ENCODE measurements at places on chromosomes 12 and 14.

DNA sequence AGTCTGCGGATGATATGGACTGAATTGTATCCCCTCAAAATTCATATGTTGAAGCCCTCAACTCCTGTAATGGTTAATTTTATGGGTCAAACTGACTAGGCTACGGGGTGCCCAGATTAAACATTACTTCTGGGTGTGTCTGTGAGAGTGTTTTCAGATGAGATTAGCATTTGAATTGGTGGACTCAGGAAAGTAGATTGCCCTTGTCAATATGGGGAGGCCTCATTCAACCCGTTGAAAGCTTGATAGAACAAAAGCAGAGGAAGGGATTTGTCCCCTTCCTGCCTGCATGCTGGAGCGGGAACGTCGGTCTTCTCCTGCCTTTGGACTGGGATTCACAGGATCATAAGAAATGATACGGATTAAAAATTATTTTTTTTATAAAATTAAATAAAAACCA lies 84.5 kb downstream of the BBS10 start:
- DNase-seq, result no peak

- DNase-seq, result no peak
These were observed 18.1 kb upstream of the KSR2 start for GRCh38 chr12:117986705-117987469.

DNA sequence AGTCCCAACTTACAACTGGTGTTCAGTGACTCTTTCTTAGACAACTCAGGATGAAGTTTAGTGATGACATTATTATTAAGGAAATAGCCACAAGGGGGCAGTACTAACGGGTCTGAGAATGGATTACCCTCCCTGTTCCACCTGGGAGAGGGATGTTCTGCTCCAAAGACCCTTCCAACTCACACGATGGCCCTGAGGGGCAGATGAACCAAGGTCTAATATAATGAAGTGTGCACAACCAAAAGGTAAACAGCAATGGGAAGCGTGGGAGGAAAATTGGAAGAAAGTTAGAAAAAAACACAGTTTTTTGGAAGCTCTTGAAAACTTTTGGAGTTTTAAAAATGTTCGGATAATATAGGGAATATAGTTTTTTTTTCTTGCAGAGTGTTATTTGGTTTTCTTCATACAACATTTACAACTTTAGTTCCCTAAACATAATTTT lies 24.0 kb downstream of the FGF6 start:
- DNase-seq, result no peak

- DNase-seq, result no peak
These were observed 30.5 kb downstream of the ANAPC7 start for GRCh38 chr12:110373025-110373424.

GRCh38 chr12:64006211-64006825 lies 161.8 kb downstream of the SRGAP1 start:
- DNase-seq, result no peak

DNA sequence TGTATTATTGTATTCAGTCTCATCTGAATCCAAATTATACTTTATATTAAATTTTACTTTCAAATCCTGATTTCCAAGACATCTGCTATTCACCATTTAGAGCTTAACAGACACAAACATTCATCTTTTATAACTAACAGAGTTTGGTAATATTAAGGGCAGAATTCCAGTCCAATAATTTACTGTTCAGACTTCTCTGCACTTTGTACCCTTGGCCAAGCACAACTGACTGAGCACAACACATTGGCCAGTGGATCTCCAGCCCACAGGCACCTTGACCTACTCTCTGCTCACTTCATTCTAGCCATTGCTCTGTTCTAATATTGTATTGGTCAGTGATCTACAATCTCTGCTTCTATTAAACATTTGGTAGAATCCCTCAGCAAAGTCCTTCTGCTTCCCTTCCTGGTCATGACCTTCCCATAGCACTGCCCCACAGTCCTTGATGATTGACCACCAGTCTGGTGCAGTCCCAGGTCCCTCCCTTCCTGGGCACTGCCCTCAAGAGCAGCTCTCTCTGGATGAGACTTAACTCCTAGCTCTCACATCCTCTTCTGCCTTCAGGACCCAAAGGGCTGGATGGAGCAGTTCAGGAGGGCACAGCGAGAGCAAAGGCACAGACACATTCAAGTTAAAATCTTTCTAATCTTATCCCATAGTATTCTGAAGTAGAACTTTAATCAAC lies 97.7 kb upstream of the OVCH1 start:
- DNase-seq, result no peak

- DNase-seq, result no peak
These were observed 157.6 kb downstream of the PRKCH start for GRCh38 chr14:61478971-61479473.

DNA sequence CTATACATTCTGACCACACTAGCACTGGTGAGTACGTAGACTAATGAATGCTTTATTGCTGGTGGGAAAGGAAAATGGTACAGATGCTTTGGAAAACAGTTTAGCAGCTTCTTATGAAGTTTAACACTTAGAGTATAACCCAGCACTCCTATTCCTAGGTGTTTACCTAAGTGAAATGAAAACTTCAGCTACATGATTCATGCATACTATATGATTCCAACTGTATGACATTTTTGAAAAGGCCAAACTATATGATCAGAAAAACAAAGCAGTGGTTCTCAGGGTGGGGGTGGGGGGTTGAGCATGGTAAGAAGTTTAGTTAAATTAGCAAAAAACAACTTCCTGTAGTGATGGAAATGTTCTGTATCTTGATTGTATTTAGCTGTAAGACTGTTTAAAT lies 22.1 kb upstream of the ARID4A start:
- no peak for DNase-seq

DNA sequence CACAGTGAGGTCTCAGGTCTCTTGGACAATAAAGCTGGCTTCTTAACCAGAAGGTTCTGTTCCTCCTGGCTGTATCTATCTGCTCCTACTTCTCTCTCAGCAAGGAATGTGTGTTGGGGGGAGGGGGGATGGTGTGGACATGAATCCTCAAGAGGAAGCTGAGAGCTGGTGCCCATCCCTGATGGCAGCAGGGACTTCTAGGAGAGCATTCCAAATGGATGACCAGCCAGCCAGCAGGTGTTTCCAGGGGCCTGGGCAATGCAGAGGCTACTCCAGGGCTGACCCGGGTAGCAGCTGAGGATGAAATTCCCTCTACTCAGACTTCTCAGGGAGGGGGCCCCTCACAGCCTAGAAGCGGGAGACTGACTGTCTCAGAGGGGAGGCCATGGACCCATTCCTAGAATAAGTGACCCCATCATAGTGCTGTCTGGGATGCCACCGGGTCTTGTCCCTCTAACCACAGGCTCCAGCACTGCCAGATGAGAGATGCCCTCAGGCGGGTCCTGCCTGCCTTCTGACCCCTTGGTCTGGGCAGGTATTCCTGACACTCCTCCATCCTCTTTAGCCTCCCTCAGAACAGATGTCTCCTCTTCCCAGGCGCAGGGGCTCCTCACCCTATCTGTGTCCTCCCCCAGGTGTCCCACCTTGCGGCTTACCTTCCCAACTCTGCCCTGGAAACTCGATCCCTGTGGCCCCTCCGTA lies 1.2 kb downstream of the RAB15 start:
- no peak for DNase-seq

GRCh38 chr12:90741611-90742010 lies 213.4 kb downstream of the CCER1 start:
- DNase-seq, result no peak

- no peak for DNase-seq
These were observed 26.0 kb downstream of the PPFIBP1 start for GRCh38 chr12:27549801-27550652.

- DNase-seq, result no peak
These were observed 162.9 kb downstream of the DUSP6 start for GRCh38 chr12:89189448-89189847.

DNA sequence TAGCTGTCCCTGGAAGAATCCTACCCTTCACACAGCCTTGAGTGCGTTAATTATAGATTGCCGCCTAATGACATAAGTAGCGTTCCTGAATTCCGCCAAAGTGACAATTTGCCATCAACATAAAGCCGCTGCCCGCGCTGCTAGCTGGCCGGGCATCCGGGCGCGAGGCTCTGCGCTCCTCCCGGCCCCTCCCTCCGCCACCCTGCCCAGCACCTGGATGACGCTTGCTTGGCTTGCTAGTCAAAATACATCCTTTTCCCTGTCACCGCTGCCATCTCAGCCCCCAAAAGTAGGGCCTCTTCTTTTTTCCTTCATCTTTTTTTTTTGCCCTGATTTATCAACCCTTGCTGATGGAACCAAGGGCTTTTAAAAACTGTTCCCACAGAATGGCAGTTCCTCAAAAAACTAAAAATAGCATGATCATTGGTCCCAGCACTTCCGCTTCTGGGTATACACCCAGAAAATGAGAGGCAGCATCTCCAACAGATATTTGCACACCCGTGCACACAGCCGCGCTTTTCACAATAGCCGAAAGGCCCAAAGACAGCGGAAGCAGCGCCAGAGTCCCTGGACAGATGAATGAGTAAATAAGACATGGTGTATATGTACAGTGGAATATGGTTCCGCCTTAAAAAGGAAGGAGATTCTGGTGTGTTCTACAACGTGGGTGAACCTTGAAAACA lies 235.2 kb downstream of the BCL11B start:
- DNase-seq, result no peak

GRCh38 chr14:58702441-58703160 lies 64.8 kb downstream of the DACT1 start:
- DNase-seq, result no peak

GRCh38 chr14:100618318-100618693 lies 31.1 kb upstream of the BEGAIN start:
- peak; percentile 81 for DNase-seq

GRCh38 chr14:92415969-92416368 lies 93.0 kb downstream of the SLC24A4 start:
- DNase-seq, result no peak

DNA sequence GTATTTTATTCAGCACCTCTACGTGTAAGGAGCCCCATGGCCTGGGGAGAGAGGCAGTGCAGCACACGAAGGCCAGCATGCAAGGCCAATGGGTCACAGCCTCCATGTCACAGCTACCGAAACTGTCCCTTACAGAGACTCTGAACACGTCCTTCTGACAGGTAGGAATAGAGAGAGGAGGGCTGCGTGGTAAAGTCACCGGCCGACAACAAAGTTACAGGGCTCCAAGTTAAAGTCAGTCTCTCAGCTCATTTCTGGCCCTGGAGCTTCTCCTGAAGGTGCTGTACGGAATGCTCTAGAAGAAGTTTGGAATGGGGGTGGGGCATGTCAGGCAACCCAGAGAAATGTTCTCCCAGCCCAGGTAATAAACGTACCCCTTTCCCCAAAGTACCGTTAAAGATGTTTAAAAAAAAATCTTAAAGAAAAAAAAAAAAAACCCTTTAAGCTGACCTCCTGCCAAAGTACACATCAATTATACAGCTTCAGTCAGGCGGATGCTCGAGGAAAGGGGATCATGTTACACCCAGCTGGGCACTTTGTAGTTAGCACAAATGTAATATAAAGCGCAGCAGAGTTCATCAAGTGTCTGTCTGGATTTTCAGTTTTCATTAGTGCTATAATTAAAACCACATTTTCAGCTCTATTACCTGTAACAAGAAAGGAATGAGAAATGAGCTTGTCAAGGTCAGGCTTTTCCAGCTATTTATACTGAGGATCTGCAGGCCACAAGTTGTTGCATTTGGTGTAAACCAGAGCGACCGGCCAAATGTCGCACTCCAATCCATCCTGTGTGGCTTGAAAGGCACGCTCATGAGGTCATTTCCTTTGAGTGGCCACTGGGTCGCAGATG lies 53.3 kb upstream of the CDKN3 start:
- DNase-seq, result no peak
